ENCODE measurements at places on chromosomes 3 and 15.

DNA sequence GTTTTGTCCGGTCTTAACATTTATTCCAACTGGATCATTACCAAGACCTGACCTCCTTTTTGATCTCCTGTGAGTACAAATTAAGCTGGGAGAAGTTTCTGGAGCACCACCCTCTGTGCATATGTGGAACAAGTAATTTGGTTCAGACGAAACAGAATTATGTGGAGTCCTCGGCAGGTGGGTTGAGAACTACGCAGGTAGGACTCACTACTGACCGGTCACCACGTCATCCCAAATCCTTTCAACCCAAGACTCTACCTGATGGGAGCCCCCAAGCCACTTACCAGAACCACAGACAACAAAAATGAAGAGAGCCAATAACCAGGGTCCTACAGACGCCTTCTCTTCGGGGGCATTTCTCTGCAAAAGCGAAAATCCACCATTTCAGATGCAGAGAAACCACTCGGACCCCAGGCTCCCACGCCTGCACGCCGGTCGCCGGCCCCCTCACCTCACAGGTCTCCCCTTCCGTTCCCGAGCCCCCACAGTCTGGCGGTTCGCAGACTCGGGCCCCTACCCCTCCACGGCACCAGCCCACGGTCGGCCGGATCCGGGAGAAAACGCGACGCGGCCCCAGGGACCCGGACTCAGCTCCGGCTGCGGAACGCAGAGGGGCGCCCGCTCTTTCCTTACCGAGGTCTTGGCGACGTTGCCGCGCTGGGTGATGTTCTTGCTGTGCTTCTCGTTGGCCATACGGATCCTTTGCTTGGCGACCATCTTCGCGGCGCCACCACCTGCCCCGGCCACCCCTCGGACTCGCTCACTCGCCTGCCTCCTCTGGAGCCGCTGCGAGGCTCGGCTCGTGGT is 674 bp downstream of the SERP1 start:
- DNase-seq, result peak; percentile 24

DNA sequence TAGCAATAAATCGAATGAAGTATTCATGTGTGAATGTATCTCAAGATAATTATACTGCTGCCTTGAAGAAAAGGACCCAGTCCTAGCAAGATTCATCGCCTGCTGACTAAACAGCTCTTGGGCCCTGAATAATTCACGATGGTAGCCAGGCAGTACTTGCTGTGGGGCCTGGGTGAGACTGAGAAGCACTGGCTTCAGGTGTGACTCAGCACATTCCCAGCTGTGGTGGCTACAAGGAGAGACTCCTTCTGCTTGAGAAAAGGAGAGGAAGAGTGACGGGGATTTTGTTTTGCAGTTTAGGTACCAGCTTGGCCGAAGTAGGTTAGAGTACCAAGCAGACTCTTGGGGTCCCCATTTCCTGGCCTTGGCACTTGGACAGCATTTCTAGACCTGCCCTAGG is 47.6 kb upstream of the CD200R1L start:
- peak; percentile 9 for DNase-seq

DNA sequence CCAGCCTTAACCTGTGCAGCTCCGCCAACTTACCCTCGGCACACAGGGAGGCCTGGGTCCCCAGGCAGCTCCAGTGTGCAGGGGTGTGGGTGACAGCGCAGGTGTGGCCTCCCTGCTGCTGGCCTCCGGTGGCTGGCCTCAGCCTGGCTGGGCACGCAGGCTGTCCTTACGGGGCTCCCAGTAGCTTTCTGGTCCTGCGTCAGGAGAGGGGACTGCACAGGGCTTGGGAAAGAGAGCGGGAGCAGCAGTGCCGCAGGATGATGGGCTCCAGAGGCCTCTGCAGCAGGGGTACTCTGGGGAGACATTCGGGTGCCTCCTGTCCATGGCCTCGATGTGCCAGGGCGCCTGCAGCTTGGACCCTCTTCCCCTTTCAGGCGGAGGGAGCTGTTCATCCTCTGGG is 9.4 kb downstream of the APBA2 start:
- no peak for DNase-seq

- no peak for DNase-seq
These were observed 45.4 kb upstream of the CTDSPL start for GRCh38 chr3:37816271-37816670.

GRCh38 chr3:58386626-58387365 is 46.8 kb downstream of the PDHB start:
- no peak for DNase-seq

DNA sequence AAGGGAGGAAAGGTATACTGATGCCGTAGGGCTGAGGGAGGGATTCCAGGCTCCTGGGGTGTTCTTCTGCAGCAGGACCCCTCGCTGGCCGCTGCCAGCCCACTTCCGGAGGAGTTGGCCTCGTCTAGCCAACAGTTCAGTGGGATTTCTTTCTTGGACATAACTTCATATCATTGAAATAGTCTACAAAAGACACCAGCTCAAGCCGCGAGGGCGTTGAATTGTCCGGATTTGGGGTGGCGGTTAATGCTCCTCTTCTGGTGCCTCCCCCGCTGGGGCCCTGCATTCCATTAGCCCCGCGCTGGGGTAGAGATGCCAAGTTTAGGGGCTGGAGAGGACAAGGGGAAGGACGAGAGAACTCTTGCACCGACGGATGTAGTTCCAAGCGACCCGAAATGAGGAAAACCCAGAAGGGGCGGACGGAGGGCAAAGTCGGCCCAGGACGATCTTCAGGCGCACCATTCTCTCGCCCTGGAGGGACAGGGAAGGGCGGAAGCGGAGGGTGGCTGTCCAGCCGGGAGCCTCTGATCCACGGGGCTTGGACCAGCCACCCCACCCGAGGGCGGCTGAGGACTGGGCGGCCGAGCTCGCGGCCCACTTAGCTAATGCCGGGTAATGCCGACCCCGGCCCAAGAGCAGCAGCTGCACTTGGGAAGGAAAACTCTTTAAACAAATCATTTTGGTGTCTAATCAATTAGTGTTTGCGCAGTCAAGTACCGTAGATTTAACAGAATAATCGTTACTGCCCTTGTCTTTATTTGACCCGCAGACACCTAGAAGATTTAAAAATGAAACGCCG is 4.7 kb upstream of the ONECUT1 start:
- DNase-seq, result no peak

DNA sequence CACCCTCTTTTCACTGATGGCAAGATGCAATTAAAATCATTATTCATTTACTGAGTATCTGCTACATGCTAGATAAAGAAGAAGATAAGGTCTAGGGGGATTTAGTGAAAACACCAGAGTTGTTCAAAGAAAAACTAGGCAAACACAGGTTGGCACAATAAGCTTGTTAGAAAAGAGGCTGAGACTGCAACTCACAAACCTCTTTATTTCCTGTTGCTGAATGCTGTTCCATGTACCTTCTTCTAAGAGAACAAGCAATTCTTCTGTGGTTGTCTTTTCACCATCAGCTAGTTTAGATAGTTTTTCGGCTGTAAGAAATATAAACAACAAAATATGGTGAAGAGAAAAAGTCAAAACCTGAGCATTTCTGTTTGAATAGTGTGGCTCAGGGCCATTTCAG is 61.1 kb downstream of the EIF3J start:
- DNase-seq, result no peak

- DNase-seq, result peak; percentile 21
These were observed 28.0 kb upstream of the TMOD3 start for GRCh38 chr15:51801391-51801835.

DNA sequence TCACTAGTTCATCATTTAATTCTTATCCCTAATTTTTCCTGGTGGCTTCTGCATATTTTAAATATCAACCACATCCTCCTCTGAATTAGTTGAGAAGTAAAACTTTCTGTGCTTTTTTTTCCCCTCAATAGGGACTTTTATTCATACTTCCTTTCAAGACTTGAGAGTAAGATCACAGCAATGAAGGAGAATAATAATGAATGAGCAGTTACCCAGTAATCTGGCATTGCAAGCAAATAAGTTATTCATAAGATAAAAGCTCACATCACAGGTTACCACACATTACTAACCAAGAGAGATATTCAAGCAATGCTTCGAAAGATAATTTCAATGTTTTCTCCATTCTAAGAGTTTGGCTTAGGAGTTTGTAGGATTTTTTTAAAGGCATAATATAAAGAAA is 50.3 kb downstream of the BTLA start:
- DNase-seq, result no peak

GRCh38 chr15:90326441-90326840 is 25.6 kb upstream of the ZNF774 start:
- DNase-seq, result no peak

GRCh38 chr3:195365371-195365770 is 77.4 kb downstream of the ACAP2 start:
- no peak for DNase-seq

DNA sequence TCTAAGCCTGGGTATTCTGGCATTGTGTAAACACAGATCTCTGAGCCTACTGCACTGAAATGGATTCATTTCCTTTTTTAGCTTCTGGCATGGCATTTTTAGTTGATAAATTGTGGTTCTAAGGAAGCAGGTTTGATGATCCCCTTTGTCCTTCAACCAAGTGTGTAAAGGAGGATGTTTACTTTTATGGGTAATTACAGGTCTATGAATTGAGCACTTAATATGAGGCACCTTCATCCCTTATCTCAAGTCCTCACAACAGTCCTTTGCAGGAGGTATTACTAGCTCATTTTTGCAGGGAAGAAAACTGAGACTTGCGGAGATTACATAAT is 30.8 kb upstream of the ZBTB38 start:
- no peak for DNase-seq

DNA sequence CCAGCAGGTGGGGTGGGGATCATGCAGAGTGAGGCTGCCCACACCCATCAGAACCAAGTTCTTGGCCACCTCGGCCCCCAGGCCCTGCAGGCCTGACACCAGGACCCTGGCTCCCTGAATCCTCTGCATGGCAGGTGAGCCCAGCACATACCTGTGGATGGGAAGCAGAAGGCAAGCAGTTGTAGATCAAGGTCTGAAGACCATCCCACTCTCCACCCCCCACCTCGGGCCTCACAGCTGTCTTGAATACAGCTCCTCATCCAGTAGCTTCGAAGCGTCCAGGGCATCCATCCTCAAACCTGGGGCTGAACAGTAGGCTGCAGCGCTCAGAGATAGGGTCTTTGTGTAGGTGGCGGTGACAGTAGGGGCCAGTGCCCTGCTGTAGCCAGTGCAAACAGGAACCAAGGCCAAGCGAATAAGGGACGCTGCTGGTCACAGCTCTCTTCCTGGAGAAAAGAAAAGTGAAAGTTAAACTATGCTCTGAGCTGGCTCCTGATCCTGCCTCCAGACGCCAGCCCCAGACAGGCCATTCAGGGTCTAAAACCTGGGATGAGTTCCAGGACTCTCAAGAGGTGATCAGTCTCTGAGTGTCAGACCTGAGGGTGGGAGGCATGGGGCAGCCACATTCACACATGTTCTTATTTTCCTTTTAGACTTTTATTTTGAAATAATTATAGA is at the start of gene UBA7:
Gene UBA7, minus strand, starts transcription at position 457 of the 678 bp plus-strand sequence. Its CDS starts 166 bp downstream, at position 291.
- peak; percentile 69 for DNase-seq

GRCh38 chr3:176275113-176275512 is 922.2 kb downstream of the TBL1XR1 start:
- DNase-seq, result no peak

GRCh38 chr15:27061739-27062138 is 90.8 kb downstream of the GABRG3 start:
- DNase-seq, result no peak

GRCh38 chr3:182765287-182765686 is 28.0 kb upstream of the ATP11B start:
- no peak for DNase-seq

DNA sequence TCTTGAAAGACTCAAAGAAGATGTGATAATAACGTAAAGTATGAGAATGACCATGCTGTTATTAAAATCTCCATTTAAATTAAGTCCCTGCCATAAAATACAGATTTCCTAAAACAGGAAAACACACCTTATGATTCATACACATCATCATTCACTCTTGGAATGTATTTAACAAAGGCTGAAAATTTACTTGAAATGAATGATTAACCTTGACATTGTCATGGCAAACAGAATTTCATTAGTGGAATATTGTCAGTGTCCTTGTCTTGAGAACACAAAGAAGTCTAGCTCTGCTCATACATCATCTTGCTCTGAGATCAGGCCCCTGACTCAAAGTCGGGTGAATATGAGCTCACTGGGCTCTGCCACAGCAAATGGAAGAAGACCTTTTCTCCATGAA is 313.9 kb downstream of the FGF12 start:
- DNase-seq, result no peak

GRCh38 chr15:77035999-77036471 is 34.9 kb downstream of the TSPAN3 start:
- no peak for DNase-seq

GRCh38 chr15:99426431-99427105 is 139.2 kb upstream of the MEF2A start:
- DNase-seq, result no peak

- DNase-seq, result no peak
These were observed 49.1 kb downstream of the CCK start for GRCh38 chr3:42216931-42217333.

- DNase-seq, result no peak
These were observed 154.2 kb upstream of the TNIK start for GRCh38 chr3:171614318-171614921.

- peak; percentile 19 for DNase-seq
These were observed 897 bp downstream of the RAD54L2 start for GRCh38 chr3:51539291-51539941.

- DNase-seq, result no peak
These were observed 219.2 kb upstream of the SGO1 start for GRCh38 chr3:20405231-20405630.

DNA sequence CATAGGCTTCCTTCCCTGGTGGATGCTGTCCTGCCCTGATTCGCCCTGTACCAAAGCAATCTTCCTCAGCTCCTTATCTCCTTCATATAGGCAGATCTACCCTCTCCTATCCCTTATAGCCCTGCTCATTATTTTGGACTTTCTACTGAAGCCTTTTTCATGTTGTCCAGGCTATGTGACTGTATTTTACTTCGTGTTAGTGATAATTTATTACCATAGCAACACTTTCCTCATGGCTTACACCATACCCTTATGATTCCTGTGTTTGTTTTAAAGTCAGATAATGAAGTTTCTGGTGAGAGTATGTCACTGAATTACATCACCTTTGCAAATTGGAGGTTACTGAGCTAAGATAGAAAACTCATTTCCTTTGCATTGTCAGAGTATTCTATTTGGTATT is 352.6 kb downstream of the NLGN1 start:
- DNase-seq, result no peak

DNA sequence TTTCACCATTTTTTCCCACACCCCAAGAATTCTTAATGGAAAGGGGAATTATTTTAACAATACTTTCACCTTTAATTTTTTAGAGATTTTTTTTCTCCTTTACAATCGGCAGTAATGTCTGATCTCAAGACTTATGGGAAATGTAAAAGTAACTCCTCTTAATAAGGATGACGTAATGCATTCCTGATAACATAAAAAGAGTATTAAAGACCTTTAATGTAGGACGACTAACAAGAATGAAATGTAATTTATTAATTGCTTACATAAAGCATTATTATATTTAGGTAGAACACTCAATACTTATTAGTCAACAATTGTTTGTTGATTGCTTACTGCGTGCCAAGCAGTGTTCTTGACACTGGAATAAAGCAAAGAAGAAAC is 416.8 kb upstream of the NAALADL2 start:
- DNase-seq, result no peak

GRCh38 chr15:28260722-28261121 is 61.3 kb downstream of the HERC2 start:
- DNase-seq, result no peak
